ENCODE measurements at places on chromosomes 16 and 17.

DNA sequence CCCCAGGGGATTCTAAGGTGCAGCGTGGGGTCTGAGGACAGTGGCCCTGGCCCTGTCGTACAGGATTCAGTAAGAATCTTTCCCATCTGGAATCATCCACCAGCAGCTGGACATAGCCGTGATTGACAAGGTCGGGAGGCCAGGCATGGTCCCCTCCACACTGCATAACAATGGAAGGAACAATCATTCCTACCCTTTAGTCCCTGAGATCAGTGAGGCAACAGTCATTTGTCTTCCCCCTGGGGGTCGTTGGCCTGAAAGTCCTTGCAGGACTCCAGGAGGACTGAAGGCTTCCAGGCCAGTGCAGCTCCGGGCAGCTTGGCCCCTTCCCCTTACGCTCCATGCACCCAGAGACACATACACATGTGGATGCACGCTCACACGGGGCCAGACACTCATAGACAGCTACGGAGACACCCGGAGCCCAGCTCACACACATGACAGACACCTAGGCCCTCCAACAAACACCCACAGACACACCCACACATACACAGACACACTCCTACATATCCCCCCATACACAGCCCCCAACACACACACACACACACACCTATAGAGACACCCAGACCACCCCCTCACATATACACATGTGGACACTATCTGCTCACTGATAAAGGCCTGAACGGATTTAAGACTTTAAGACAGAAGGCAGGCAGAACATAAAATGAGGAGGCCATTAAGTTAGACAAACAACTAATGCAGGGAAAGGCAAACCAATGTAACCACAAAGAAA lies 42.9 kb downstream of the LITAF start:
- no peak for DNase-seq

GRCh38 chr17:34719569-34719968 lies 140.2 kb downstream of the TMEM132E start:
- DNase-seq, result no peak

DNA sequence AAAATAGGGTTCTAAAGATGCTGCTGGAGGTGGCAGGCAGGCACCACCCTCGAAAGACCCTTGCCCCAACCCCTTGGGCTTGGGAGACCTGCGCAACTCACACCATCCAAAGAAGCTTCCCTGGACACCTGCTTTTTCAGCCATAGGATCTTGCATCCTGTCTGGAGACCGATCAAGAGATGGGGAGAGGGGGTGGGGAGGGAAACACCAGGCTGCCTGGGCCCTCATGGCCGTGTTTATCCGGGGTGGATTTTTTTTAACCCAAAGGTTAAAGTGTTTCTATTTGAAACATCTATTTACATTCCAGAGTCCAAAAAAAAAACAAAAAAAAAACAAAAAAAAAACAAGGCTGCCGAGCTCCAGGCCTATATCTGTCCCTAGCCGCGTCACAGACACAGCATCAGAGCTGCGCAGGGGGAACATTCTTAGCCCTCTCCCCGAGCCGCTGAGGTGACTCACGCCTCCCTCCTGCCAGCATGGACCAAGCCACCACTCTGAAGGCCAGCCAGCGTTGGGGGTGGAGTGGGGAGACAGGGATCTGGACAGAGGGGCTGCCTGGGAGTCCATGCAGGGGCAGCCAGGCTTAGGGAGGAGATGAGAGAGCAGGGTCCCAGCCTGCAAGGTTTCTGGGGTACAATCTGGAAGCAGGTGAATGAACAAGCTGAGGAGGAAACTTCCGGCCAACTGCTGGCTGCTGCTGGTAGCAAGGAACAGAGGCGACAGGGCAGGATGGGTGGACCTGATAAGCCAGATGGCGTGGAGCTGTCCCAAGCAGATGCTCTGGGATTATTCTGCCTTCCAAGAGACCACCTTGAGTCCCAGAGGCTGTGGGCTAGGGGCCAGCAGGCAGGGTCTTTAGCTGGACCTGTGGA lies 14.8 kb downstream of the HDAC5 start:
- no peak for DNase-seq

GRCh38 chr16:2768403-2769089 lies 8.5 kb downstream of the ELOB start:
- DNase-seq, result no peak

DNA sequence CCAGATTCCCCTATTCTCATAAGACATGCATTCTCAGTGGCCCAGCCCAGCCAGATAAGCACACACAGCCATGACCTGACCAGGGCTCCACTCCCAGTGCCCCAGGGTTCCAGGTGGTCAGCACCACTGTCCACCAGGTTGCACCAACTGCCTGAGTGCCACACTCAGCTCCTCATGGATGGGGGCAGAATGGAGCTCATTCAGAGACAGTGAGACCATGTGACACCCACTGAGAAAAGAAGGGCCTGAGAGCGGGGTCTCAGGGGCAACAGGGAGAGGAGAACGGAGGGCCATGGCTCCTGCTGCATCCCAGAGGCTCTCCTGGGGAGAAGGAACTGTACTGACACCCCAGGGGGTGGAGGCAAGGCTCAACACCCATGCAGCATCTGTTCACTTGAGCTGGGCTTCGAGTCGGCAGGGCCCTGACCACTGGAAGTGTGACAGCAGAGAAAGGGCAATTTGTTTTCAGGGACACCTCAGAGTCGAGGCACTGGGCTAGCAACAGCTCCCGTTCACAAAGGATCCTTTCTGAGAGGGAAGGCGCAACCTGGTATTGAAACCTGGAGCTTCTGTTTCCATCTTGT lies 18.7 kb upstream of the SLC38A8 start:
- no peak for DNase-seq

- no peak for DNase-seq
Observed at GRCh38 chr17:54372069-54372749, 528.4 kb upstream of the TOM1L1 start.

- DNase-seq, result no peak
Observed at GRCh38 chr16:71628810-71629209, 2.8 kb downstream of the MARVELD3 start.

DNA sequence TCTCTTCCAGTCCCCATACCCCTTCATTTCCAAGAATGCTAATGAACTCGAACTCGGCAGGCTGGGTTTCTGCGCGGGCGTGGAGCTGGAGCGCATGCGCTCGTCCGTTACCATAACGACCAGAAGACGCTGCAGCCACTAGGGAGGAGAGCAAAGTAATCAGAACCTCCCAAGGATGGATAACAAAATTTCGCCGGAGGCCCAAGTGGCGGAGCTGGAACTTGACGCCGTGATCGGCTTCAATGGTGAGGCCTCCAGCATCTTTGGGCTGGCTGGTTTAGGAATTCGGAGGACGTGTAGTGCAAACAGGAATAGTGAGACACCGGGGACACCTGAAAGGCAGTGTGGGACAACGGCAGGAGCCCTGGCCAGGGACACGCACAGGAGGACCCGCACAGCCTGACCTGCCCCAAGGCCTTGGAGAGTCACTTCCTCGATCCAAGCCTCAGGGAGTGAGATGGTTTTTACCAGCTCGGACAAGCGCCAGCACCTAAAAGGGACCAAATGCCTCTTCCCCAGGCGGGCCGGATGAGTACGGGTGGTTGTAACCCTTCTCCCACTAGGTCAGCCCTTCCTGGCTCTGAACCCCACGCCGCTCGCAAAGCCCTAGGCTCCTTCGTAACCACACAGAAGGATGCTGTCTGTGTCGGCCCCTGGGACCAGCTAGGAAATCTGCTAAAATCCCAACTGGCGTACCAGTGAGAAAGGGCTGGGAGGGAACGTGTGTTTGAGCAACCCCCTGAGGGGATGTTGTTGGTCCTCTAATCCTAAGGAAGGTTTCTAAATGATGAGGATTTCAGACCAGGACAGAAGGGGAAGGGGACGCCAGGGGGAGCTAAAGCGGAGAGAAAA lies at the start of gene CFAP52:
TSS of gene CFAP52 (plus strand) at position 122 of the 852 bp plus-strand sequence. CDS start at position 176, 54 bp downstream.
- DNase-seq, result peak; percentile 68

DNA sequence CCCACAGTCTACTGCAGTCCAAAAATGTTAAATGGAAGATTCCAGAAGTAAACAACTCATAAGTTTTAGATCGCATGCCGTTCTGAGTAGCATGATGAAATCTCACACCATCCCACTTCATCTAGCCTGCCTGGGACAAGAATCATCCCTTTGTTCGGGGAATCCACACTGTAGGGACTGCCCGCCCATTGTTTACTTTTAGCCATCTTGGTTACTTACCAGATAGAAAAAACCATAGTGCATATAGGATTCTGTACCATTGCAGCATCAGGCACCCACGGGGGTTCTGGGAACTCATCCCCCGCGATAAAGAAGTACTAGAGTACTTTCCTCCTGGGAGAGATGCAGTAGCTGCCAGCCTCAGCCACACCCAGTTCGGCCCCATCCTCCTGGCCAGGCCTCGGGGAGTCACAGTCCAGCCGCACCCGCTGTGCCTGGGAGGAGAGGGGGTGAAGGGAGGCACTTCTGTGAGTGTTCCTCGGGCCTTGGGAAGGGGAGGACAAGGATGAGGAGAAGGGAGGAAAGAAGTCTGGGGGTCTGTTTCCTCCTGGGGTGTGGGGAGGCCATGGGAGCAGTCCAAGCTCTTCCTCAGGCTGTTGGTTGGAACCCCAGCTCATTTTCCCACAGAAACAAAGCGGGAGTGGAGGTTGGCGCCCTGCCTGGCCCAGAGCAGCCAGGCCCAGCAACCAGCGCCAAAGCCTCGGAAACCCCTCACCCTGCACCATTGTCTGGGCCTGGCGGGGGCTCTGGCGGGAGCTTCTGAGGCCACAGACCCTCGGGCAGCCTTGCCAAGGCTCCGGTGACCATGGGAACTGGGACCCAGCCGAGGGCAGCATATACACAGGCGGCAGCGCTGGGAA lies 8.9 kb downstream of the TRIM47 start:
- no peak for DNase-seq

DNA sequence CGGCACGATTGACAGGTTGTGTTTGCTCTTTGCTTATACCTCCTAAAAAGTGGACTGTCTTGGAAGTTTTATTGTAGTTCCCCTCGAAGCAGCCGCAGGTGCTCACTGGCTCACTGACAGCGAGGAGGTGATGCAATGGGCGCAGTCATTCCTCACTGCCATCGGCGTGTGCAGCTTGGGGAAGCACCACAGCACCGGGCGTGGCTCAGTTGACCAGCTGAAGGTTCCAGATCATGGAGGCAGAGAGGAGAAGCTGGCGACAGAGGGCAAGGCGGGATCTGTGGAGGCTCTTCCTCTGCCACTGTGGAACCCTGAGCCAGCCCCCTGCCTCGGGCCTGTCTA lies 72.1 kb upstream of the TNRC6C start:
- no peak for DNase-seq

- no peak for DNase-seq
Observed at GRCh38 chr16:19424478-19424877, 6.8 kb downstream of the TMC5 start.

DNA sequence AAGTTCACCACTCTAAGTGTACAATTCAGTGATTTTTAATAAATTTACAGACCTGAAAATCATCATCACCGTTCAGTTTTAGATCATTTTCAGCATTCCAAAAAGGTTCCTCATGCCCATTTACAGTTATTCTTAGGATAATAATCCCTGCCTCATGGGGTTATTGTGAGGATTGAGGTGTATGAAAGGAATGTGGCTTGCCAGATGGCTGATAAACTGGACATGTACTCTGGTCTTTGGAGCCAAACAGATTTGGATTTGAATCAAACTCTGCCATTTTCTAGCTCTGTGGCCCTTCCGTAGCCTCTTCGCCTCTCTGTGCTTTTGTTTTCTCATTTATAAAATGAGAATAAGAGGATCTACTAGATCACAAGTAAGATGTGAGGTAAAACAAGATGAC lies 53.9 kb upstream of the GPRC5B start:
- no peak for DNase-seq

DNA sequence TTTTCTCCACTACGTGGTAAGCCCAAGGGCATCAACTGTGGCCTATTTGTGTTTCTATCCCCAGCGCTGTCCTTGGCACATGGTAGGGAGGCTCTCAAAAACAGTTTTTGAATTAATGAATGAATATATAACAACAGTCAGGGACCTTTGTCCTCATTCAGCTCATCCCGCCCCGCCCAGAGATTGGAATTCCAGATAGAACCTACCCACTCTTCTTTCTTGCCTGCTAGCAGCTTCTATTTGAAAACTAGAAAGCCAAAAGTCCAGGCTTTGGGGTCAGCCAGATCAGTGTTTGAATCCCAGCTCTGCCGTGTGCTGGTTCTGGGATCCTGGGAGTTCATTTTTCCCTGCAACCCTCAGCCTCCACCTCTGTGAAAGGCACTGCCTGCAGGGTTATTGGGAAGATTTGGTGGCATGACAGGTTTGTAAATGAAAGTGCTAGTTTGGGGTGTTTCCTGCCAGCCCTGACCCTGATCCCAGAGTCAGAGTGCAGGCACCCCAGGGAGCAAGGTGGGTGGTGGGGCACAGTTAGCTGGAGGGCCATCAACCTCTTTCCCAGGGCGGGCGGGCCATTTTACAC lies 4.5 kb downstream of the NHERF1 start:
- no peak for DNase-seq

DNA sequence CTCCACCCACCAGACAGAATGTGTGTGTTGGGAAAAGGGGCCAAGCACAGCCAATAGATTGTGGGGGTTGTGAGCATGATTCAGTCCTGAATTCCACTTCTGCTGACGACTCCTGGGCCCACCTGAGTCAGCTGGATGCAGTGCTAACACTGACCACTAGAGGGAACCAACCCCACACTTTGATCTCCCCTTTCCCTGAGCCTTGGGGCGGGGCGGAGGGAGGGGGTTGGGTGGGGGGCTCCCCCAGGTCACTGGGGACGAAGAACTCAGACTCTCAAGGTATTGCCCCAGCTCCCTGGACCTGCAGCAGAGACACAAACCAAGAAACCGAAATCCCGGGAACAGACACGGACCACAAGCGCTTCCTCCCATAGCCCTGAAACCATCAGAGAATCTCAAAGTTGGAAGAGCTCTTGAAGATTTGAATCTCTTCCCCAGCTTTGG lies 621 bp upstream of the CSHL1 start:
- peak; percentile 63 for DNase-seq

DNA sequence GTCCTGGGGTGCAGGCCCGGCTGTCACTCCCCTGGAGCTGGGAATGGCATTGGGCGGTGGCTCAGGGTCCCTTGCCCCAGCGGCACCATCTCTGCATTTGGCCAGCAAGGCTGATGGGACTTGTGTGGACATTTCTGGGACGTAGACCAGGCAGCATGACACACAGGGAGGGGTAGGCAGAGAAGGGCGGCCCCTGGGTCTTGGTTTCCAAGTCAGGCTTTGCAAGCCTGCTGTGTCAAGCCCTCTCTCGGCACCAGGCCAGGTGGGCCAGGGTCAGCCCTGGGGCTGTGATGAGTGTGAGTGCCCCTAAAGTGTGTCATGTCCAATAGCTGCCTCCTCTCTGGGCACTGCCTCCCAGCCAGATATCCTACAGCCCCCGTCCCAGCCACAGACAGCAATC lies 335.2 kb downstream of the SEC14L1 start:
- DNase-seq, result no peak

DNA sequence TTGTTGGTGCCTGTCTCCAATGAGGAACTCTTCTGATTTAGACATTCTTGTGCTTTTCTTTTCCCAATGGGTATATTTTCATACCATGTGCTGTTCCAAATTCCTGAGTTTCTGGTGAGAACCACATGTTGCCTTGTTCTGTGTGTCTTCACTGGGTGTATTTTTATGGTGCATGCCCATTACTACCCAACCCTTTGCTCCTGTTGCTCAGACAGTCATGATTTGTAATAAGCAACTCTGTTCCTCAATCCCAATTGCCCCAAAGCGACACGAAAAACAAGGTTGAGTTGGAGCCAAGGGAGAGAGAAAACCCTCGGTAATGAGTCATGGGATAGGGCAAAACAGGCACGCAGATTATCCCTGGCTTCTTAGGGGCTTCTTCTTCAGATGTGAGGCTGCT lies 101.8 kb downstream of the ABCA8 start:
- DNase-seq, result no peak
